CD4-positive, alpha-beta T cell treated with Interleukin-4 for 1 hour (primary cell): ENCODE measurements at places on chromosomes 4 and X.

GRCh38 chr4:182150645-182151044, 92.6 kb upstream of the TENM3 start:
- DNase-seq = no peak

DNA sequence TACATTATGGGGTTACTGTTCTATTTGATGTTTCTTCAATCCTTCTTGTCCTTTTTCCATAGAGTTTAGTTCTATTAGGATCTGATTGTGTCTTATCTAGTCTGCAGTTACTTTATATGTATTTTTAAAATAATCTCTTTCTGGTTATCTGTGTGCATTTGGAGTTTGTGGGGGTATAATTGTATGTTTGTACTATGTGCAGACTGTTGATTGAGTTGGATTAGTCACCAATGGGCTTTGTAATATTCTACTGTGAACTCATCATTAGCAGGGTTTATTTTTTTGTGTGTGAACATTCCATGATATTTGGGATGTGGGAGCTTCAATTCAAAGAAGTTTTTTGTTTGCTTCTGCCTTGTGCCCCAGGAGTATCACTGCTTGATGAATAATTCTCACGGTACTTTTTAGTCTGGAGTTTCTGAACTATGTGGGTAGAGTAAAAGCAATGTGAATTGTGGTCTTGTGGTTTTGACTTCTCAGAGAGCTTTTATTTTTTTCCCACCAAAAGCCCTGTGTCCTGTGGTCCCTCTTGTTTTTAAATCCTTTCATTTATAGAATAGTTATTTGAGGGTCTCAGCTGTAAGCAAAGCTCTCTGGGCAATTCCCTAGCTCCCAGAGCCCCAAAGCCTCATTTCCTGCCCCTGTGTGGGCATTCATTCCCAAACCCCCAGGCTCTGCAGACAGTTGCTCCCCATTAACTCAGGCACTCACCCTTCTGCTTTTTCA, 127.8 kb downstream of the PHKA2 start:
- DNase-seq = no peak

GRCh38 chr4:86481440-86481839, 112.7 kb upstream of the PTPN13 start:
- no peak for DNase-seq

- no peak for DNase-seq
These were observed 27.9 kb downstream of the SLC4A4 start for GRCh38 chr4:71366766-71367165.

DNA sequence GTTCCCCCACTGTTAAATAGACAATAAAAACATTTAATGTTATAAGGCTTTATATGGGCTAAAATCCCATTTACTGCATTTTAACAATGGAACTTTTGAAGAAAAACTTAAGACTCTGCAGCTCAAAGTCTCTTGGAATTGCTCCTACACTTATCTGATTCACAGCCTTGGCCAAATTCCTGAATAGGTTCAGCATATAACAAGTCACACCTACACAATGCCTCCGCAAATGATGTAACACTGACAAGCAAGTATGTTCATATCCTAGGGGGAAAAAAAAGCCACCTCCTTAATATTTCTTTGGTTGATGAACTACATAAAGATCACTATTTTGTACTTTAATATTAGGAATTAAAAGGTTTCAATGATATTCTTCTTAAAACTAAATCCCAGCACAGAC, 34.5 kb downstream of the RPS6KA6 start:
- DNase-seq = no peak

- DNase-seq = no peak
These were observed 54.0 kb downstream of the DHRSX start for GRCh38 chrX:2446815-2447214.

DNA sequence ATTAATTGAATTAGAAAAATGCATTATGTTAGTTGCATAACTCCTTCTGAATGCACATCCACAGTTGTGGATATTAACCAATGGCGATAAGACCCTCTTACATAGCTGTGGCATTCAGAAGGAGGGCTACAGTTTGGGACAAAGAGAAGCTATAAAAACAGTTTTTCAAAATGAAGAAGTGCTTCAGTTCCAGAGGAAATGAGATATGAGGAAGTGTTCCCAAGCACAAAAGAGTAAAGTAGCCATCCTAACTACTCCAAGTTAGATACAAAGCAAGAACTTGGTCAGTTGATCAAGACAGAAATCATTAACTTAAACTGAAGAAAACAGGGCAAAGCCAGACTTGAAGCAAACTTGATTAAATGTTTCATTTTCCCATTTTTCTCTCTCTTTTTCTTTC, 17.2 kb upstream of the ADGRL3 start:
- no peak for DNase-seq

- DNase-seq = no peak
These were observed 3.7 kb upstream of the SHOX start for GRCh38 chrX:626745-627509.

- DNase-seq = no peak
These were observed 118.3 kb downstream of the DNAAF6 start for GRCh38 chrX:107324493-107325310.

DNA sequence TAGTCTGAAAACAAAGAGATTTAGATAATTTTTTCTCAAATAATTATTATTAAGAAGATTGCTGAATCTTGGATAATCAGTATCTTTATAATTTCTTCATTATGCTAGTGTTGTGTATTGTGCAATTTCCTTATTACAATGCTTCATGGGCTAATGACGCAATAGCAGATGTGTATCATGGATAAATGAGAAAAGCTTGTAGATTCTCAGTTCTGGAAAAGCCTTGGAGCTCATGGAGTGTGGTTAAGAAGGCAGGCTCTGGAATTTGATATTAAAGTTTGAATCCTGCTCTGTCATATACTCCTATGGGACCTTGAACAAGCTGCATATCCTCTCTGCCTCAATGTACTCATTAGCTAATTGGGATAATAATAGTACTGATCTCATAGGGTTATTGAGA, 18.9 kb upstream of the CXCL8 start:
- DNase-seq = no peak

DNA sequence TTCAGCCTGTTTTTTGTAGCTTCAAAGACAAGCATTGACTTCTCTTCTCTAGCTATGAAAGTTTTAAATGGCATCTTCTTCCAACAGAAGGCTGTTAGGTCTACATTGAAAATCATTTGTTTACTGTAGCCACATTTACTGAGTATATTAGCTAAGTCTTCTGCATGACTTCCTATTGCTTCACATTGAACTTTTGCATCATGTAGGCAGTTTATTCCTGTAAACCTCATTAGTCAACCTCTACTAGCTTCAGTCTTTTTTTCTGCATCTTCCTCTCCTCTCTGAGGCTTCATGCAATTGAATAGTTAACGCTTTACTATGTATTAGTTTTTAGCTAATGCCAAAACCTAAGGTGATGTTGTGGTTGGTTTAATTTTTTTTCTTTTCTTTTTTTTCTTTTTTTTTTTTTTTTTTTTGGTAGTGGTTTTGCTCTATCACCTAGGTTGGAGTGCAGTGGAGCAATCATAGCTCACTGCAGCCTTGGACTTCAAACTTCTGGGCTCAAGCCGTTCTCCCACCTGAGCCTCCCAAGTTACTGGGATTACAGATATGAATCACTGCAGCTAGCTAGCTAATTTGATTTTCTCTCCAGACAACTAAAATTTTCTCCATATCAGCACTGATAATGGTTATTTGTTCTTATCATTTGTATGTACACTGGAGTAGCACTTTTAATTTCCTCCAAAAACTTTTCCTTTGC, 3.4 kb downstream of the UGT2A3 start:
- no peak for DNase-seq

DNA sequence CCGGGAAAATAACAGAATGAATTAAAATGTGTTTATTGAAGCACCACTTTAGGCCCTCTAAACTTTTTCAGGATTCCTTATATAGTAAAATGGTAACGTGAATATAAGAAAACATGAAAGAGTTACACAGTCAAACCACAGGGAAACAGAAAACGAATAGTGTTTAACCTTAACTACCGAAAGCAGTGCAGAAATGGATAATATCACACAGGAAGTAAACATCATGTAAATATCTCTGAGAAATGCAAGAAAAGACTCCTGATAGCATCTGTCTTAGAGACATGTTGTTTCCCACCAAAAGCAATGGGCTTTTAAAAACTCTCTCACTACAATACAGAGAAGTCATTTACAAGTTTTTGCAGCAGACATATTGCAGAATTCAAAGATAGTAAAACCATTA, 323.9 kb upstream of the CXXC4 start:
- DNase-seq = no peak

DNA sequence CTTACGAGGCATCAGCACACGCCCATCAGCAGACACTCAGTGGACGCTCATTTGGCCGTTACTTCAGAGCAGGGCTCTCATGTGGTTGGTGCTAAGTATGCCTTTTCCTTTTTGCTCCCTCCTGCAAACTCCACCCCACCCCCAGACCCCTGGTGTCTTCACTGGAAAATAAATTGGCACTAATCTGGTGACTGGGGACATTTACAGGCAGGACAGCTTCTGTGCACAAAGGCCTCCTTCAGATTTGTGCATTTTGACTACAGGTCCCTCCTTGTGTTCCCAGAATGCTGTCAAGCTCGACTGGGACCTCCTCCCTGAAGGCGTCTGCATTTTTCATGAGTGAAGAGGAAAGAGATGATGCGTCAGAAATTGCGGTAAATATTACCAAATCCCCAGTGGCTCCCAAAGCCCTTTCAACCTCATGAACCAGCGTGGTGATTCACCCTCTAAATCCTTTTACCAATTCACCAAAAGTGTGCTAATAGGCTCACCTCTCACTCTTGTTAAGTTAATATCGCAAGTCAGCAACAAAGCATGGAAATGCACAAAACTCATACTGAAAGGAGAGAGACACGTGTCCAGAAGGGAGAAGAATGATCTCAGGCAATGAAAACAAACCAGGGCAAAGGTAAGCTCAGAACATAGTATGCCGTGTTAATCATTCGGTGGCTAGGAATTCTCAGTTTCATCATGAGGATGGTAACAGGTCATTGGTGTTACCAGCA, 119.0 kb downstream of the NKX6-1 start:
- DNase-seq = no peak

DNA sequence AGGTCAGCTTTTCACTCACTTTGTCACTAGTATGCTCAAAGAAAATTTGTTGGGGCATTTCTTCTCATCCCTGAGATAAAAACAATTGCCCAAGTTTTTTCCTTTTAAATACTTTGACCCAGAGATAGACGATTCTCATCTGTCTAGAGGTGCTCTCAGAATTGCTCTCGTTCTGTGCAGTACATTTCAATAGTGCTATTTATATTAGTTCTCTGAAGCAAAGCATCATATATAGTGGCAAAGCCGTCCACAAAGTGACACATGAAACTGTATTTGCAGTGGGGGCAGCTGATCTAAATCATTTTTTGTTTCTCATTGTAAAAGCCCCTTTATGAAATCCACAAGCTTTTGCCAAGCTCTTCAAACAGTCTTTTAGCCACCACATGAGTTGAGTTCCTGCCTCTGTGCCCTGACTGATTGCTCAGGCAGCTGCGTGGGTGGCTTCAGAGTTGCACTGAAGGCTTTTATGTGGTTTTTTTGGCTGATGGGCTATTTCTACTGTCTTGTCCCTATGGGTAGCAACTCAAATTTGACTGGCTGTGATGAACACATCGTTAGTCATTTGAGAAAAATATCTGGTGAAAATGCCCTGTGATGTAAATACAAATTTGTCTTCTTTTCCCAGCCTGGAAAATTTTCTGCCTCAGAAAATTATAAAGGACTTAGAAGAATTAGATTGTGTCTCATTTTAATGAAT, 119.1 kb upstream of the OTUD4 start:
- DNase-seq = peak; percentile 32

GRCh38 chr4:24312261-24312913, 272.0 kb downstream of the DHX15 start:
- no peak for DNase-seq

- no peak for DNase-seq
These were observed 364.8 kb downstream of the PDGFC start for GRCh38 chr4:156606554-156607477.

DNA sequence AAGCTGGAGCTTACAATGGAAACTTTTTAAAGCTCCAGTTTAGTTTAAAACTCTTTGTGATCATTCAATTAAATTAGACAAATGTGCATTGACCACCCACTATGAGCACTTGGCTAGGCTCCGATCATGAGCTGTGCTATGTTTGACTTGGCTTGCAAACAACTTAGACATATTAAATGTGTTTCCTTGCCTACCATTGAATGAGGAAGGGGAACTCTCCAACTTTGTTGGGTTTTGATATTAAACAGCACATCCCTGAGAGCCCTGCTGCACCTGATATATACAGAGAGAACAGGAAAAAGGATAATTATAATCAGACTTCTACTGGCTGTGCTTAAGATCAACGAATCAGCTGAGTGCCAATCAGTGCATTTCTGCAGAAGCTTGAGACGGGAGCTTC, 71.4 kb upstream of the ADGRL3 start:
- no peak for DNase-seq

- no peak for DNase-seq
These were observed 92.7 kb downstream of the SH3KBP1 start for GRCh38 chrX:19794690-19795089.

DNA sequence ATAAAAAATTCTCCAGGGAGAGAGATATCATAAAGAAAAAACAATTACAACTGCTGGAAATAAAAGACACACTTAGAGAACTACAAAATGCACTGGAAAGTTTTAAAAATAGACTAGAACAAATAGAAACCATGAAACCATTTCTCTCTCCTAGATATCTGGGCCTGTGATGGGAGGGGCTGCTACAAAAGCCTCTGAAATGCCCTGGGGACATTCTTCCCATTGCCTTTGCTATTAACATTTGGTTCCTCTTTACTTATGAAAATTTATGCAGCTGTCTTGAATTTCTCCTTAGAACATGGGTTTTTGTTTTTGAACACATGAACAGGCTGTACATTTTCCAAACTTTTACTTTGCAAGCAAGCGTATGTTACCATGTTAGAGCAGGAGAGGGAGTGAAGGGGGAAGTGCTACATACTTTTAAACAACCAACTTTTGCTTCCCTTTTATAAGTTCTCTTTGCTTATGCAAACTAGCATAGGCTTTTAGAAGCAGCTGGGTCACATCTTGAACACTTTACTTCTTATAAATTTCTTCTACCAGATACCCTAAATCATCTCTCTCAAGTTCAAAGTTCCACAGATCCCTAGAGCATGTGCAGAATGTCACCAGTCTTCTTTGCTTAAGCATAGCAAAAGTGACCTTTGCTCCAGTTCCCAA, 47.9 kb upstream of the PACRGL start:
- no peak for DNase-seq

GRCh38 chr4:93791570-93792195, 36.9 kb upstream of the ATOH1 start:
- DNase-seq = no peak

DNA sequence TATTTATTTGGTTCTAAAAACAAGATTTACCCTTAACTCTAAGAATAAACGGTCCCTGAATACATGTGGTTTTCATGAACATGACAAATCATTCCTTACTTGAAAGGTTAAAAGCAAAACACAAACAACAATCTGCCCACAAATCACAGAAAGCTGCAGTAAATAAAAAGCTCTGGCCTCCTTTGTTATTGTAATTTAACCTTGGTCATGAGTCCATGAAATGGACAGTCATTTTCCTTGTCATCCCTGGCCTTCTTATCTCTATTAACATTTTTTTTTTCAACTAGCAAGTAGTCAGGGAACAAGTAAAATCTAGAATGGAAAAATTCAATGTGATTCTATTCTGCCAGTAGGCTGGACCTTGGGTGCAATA, 92.7 kb downstream of the SCD5 start:
- no peak for DNase-seq
